GM04503 (cell line): ENCODE measurements at places on chromosomes 12 and 14.

GRCh38 chr12:94111302-94111701 lies 37.1 kb upstream of the PLXNC1 start:
- DNase-seq = no peak

GRCh38 chr14:36268121-36268520 lies 52.3 kb downstream of the MBIP start:
- no peak for DNase-seq

GRCh38 chr14:38090506-38090905 lies 117.2 kb upstream of the SSTR1 start:
- no peak for DNase-seq

DNA sequence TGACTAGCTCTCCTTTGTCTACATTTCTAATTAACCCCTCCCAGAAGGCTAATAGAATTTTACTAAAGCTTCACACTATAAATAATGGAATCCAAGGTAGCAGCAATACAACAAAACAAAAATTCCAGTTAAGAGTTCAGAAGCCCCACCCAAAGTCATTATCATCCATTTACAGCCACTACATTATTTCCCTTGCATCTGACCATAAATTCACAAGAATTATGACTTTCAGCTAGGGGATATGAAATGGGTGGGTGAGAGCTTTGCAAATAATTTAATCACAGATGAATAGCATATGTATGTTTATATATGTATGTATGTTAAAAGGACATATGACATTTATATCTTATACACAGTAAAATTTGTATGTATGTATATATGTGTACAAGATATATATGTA lies 65.3 kb upstream of the PTGDR start:
- DNase-seq = no peak

DNA sequence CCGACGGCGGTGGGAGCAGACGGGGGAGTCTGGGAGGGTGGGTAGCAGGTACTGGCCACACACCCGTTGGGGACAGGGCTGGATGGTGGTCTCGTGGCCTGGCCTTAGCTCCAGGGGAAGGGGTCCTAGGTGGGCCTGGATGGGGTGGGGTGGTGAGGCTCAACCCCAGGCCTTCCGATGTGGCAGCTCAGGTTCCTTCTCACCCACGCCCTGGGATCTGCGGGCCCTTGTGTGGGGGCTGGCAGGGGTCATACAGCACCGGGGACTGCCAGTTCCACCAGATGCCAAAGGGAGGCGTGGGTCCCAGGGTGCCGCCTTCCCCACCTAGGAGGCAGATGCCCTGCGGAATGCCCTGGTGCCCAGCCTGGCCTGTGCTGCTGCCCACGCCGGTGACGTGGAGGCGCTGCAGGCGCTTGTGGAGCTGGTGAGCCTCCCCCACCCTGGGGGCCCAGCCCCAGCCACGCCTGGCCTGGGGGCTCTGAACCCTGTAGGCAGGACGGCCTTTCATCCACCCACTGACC lies 21.0 kb downstream of the ASPG start:
- no peak for DNase-seq

DNA sequence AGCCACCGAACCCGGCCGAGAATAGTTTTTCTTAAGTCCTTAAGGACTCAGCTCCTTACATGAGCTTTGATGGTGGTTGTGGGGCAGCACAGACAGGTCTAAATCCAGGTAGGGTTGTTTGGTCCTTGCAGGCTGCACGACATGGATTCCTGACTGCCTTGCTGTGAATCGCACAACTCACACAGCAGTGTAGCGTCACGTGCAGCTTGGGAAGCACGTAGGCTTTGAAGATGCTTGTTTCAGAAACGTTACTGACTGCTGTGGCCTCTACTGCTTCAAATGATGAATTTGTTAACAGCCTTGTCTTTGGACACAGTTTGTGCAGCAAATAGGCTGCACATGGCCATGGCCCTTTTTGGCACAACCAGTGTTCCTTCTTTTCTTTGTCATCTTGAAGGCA lies 29.9 kb downstream of the ZBTB42 start:
- DNase-seq = no peak

DNA sequence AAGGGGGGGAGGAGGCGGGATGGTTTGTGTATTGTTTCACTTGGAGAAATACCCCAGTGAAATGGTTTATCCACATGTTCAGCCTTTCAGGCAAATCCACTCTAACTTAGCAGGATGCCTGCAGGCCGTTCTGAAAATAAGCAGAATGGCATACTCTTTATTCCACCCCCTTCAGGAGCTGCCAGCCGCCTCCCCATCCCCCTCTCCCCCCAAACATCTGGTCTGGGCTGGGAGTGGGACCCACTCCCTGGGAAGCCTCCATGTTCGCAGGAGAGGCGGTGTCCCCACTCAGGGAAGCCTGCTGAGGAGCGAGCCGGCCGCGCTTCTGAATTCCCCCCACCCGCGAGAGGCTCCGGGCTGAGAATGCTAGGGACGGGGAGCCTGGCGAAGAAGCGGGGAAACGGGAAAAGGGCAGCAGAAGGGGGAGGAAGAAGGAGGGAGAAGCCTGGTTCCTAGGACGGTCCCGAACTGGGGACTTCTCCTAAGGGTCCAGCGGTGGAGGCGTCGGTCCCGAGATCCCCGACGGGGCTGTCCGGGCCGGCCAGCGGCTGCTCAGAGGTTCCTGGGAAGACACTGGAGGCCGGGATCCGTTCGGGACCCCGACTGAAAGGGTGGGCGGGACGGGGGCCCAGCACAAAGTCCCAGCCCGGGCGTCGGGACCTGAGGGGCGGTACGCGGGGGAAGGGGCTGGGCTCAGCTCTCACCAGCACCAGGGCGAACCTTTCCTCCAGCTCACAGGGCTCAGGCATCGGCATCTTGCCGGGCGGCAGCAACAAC lies 666 bp downstream of the FMNL3 start:
- no peak for DNase-seq

- no peak for DNase-seq
Observed at GRCh38 chr12:27824126-27824842, 44.2 kb upstream of the MANSC4 start.

DNA sequence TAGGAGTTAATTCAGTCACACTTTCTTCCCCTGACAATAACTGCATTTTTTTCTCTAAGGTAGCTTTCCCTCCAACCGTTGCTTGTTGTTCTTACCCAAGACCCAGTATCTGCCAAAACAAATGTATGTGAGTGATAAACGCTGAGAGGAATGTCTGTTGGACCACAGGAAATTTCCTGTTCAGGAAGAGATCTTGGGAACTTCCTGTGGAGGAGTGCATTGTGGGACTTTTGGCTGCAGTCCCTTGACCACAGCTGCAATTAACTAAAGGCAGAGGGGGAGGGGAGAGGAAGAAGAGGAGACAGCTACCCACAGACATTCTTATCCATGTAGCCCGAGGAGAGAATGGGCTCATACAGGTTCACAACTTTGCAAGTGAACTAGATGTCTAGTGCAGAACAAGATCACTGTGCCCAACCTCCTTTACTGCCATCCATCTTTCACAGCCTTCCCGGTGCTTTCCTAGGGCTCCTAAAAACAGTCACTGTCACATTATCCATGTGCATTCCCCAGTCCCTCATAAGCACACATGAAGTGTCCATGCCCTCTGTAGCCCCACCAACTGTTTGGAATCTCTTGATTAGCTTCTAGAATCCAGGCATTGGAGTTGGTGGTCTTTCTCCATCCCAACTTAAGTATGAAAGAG lies 149.5 kb downstream of the ETV6 start:
- DNase-seq = peak; percentile 70

DNA sequence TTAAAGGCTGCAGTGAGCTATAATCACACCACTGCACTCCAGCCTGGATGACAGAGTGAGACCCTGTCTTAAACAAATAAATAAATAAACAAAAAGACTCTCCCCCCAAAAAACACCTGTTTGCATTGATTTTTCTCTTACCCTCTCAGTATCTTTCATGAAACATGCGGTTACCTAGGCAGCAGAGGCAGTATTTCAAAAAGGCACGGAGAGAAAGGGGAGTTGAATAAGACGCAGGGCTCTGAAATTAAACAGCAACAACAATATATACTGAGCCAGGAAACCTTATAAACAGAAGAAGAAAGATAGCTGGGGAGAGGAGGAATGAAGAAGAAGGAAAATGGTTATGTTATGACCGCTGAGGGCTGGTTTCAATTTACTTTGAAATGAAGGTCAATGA lies 277.6 kb downstream of the BTG1 start:
- no peak for DNase-seq

GRCh38 chr12:113961921-113962710 lies 4.0 kb downstream of the RBM19 start:
- DNase-seq = no peak
